ENCODE measurements at places on chromosomes 7 and 10.

DNA sequence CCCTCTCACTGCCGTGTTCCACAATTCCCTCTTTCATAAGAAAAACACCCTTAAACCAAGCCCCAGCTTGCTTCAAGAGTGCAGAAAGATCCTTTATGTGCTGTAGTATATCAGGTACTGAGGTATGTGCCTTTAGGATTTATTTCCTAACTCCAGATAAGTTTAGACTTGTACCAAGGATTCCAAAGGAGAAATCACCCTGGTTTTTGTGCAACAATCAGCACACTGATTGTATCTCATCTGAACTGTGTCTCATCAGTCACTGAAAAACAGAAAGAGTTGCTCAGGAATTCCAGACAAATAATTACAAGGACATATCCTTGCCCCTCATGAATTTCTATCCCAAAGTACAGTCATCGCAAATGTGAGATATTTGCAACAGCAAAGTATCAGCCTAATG, 77.2 kb upstream of the PTPRZ1 start:
- no peak for DNase-seq

- DNase-seq = no peak
Measured at GRCh38 chr10:71143170-71143569, 69.2 kb upstream of the UNC5B start.

GRCh38 chr7:133015888-133016287, 66.0 kb downstream of the CHCHD3 start:
- no peak for DNase-seq

DNA sequence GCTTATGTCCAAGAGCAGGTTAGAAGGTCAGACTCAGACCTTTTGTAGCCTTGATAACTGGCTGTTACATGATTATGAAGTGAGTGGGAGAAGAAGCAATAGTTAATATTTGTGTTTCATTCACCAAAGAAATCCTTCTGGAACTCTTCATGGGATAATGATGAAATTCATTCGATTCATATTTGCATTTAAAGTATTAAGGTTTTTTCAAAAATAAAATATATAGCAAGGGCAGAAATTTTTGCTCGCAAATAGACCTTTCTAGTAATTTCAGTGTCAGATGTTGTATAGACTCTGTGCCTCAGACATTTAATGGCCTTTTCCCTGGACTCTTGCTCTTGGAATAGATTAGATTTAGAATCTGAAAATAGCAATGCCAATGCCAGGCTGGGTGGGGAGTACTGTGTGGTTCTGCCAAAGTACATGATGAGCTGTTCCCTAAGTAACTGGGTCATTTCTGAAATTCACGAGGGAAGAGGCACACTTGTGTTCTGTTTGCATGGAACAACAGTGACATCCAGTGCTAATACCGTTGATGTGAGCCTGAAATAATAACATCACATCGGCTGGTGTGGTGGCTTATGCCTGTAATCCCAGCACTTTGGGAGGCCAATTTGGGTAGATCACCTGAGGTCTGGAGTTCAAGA, 119.2 kb downstream of the MBL2 start:
- no peak for DNase-seq

DNA sequence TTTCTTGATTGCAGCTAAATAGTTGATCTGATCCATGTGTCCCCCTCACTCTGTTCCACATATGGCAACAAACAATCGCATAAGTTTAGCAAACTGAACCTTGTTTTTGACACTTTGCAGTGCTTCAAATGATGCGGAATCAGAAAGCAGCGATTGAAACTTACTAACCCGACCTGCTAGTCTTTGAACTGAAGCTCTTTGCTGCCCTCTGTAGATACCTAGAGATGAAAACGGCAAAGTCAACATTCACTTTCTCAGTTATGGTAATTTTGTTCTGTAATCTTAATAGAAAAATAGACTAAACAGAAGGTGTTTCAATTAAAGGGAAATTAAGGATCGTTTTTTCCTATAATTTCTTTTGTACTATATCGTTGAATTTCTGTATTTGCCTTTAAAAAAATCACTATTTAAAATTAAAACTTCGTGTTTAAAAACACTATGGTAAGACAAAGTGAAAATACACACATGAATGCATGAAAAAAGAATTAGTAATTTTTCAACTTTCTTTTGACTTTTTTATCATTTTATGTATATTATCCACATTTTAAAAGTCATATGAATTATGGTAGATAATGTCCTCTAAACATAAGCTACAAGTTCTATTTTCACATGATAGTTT, 276.5 kb downstream of the MAGI2 start:
- no peak for DNase-seq

- DNase-seq = no peak
Measured at GRCh38 chr10:86878983-86879713, 78.3 kb downstream of the MMRN2 start.

DNA sequence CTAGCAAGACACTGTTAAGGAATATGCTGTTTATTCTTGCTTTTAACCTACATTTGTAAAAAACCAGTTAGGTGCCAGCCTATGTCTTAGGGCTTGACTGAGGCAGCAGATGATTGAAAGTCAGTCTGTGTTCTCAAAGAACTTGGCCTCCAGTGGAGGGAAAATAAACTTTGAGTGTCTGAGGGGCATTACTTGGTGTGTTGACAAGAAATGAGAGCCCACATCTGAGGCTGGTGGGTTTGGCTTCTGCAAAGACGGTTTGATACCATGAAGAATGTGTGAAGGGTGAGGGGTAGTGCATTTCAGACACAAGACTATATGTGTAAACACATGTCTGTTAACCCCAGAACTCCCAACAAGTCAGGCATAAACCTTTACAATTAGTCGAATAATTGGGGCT, 28.5 kb downstream of the CCSER2 start:
- no peak for DNase-seq

GRCh38 chr7:23373151-23374004, 74.2 kb downstream of the MALSU1 start:
- no peak for DNase-seq
